CD8-positive, alpha-beta T cell (primary cell): ENCODE measurements at places on chromosomes 1 and 21.

- no peak for DNase-seq
These were observed 4.1 kb downstream of the KRTAP15-1 start for GRCh38 chr21:30444204-30444603.

GRCh38 chr1:22236166-22236565 is 93.3 kb upstream of the WNT4 start:
- DNase-seq, result no peak

- DNase-seq, result no peak
These were observed 61.2 kb downstream of the TCP10L start for GRCh38 chr21:32523988-32524719.

DNA sequence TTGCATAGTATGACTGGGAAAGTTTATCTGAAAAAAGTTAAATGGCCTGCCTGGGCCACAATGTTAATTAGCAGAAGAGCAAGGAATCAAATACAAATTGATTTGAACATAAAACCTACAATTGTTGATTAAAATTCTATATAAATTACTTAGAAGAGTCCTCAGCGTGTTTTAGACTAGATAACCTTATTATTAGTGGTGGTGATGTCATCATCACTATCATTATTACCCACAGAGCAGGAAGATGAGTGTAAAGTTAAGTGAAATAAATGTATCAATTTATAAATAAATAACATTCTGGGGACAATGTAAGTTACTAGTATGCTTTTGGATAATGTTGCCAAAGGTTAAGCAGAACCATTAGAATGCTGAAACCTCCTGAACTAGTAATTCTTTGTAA is 46.1 kb downstream of the RBM11 start:
- no peak for DNase-seq

DNA sequence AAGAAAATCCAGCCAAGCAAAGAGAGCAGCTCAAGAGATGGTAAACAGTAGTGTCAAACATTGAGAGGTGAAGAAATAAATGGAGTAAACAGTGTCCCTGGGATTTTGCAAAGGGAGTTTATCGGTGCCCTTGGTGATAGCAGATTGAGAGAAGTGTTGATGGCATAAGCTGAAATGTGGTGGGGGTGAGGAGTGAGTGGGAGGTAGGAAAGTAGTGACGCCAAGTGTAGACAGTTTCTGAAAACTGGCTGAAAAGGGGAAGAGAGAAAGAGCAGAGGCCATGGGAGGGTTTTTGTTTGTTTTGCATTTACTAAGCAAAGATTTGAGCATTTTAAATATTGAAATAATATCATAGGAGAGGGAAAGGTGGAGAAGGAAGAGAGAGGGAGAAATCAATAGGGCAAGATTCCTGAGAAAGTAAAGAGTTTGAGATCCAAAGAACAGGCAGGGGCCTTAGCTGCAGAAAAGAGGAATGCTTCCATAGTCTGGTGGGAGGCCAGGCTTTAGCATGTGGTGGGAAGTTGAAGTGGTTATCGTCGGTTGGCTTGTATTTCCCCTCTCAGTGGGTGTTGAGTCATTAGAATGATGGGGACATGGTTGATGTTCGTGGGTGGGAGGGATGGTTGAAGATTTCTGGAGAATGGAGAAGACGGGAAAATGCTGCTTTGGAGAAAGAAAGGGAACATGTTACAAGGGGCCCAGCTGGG is 26.8 kb upstream of the RASAL2 start:
- DNase-seq, result no peak

DNA sequence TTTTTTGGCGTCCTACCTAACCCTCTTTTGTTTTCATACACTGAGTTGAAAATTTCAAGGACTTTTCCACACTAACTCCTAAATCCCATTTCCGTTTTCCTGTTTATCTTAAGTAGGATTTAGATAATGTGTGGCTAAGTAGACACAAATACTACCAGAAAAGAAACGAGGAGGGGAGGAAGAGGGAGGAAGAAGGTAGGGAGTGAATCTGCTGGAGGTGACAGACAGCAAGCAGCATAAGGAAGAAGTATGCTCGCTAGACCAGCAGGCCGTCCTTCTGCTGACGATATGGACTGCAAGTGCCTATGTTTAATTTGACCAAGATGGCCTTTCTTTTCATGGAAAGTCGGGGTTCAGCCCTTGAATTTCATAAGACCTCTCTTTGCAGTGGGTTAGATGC is 256.9 kb upstream of the RAB4A start:
- no peak for DNase-seq

DNA sequence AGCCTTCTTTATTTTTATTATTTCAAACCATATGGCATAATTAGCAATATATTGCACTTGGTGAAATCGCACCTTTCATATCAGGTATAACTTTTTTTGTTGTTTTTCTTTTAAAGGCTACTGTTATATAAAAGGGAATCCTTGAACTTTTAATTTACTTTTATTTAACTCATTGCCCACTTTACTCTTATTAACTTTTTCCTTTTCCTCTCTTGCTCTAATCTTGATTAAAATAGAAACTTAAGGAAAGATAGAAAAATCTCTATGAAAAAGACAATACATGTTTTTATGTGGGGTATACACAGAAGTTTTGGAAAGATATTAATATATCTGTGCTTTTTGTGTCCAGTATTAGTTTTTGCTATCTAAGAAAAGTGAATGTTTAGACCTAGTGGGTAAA is 805.8 kb downstream of the USP25 start:
- DNase-seq, result no peak

GRCh38 chr1:221439747-221440501 is 302.0 kb downstream of the DUSP10 start:
- no peak for DNase-seq

GRCh38 chr1:248842781-248843331 is 4.8 kb downstream of the ZNF672 start:
- DNase-seq, result no peak

DNA sequence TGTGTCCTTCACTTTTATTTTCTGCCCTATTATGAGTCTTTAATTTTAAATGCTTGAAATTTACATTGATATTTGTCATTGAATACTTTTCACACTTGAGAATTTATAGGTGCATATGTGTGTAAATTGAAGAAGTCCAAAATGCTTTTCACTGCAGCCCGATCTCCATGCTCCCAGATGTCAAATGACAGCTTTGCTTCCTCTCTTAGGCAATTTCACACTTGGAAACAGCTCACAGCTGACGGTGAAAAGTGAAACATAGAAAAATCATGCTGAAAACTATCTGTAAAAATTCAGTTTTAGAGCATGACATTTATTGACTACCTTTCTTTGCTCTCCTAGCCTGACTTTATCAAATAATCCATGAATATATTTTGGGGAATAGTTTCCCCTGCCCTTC is 196.0 kb downstream of the RPS6KC1 start:
- DNase-seq, result no peak

DNA sequence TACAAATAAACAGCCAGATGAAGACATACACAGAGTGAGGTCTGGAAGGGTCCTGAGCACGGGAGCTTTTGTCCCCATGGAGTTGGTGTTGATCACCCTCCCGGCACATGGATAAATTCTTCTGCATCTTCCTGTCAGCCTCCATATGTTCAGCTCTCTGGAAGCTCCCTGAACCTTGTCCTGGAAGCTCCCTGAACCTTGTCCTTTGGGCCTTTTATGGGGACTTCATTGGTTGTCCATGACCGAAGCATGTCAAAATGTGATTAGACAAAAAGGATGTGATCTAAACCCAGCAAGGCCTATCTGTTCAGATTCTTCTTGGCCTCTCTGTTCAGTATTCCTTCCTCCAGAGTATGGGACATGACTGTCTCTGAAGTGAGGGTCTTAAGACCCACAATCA is 25.4 kb upstream of the RNF11 start:
- no peak for DNase-seq

DNA sequence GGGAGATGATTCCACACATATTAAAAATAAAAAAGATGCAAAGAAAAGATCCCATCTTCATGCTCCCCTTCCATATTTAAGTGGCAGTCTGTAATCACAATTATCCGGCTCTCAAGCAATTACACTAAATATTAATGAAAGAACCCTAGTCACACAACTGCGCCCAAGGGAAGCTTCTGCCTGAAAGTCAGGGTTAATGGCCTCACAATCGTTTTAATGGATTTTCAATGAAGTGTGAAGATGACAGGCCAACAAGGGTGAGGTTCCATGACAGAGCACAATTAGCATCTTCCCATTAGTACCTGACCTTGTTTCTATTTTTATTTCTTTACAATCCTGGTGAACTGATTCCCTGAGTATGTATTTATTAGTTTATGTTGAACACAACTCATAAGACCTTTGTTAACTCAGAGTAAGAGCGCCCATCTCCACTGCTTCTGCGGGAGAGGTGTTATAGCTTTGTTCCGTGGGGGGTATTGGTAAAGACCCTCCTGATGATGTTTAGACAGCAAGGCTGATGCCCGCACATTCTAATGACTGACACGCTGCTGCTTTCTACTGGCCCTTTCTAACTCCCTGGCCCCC is 80.9 kb downstream of the IER5 start:
- DNase-seq, result no peak

DNA sequence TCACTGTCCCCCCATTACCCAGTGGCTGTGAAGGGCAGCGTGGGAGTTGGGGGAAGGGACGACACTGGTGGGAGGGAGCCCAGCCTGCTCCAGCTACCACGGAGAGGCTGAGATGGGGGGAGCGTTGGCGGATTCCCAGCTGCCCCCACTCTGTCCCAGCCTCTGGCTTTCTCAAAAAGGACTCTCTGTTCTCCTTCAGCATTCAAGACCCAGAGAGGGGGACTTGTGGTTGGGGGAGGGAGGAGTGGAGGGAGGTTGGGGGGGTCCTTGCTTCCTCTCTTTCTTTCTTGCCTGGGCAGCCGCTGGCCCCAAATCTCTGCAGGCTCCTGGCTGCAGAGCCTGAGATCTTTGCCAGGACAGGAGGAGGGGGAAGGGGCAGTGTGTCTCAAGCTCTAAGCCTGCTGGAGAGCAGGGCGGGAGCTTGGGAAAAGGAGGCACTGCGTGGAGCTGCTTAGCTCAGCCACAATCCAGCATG is 2.2 kb downstream of the ATP1A2 start:
- DNase-seq, result no peak

GRCh38 chr1:173502104-173502503 is 25.0 kb downstream of the PRDX6 start:
- no peak for DNase-seq

DNA sequence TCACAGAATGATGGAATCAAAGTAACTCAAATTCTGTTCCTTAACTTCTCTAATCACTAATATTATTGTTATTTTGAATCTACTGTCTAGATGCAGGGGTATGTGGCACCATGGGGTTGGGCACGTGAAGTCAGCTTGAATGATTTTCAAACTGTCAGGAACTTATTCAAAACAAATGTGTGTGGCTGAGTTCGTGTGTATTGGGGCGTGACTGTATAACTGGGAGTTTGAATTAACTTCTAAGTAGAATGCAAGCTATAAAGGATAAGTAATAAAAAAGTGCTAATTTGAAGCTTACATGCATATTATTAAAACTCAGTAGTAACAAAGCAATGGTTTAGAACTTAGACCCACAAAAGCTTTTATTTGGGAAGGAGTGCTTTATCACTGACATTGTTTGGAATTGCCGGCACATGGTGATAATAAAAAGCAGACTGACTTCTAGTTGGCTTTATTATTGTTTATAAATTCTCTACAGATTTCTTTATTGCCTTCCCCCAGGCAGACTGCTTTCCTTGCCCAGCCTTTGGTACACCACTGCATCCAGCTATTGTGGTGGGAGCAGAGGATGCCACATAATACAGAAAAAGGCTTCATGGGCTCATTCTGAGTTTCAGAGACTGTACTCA is 84.3 kb downstream of the TENT5C start:
- no peak for DNase-seq

DNA sequence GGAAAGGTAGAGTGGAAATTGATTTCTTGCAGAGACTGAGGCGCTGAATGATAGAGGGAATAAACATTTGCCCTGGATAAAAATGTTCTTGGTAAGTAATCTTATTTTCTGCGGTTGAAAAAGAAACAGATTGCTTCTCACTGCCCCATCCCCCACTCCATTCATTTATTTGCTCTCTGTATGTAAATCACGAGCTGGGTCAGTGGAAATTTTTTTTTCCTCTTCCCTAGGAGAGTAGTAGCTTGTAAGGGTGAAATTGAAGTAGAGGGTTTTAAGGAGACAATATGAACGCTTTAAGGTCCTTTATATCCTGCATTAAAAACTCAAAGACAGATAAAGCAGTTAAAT is 1.4 kb upstream of the BRINP3 start:
- no peak for DNase-seq

- no peak for DNase-seq
These were observed 15.6 kb downstream of the SSU72 start for GRCh38 chr1:1559066-1559465.

- DNase-seq, result no peak
These were observed 53.4 kb upstream of the GOLT1A start for GRCh38 chr1:204267191-204267601.

- DNase-seq, result no peak
These were observed 27.4 kb downstream of the SLC5A9 start for GRCh38 chr1:48249868-48250267.

DNA sequence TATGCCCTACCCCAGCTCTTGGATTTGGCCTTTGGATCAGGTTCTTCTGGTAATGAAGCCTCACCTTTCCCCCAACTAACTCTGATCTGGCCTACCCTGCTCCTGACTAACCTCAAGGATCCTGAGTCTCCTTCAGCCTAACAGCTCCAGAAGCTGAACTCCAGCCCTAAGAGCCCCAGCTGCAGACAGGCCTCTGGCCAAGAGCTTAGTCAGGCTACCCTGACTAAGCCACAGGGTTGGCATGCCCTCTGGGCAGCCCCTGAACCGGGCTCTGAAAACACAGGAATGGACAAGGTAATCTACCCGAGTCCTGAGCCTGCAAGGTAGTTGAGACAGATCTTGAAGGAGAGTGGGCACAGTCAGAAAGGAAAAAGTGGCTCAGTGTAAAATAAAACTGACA is 29.4 kb downstream of the COA7 start:
- DNase-seq, result no peak

GRCh38 chr1:31617916-31618746 is 642 bp downstream of the HCRTR1 start:
- DNase-seq, result peak; percentile 19

GRCh38 chr1:158179301-158180041 is 1.2 kb upstream of the CD1D start:
- no peak for DNase-seq

DNA sequence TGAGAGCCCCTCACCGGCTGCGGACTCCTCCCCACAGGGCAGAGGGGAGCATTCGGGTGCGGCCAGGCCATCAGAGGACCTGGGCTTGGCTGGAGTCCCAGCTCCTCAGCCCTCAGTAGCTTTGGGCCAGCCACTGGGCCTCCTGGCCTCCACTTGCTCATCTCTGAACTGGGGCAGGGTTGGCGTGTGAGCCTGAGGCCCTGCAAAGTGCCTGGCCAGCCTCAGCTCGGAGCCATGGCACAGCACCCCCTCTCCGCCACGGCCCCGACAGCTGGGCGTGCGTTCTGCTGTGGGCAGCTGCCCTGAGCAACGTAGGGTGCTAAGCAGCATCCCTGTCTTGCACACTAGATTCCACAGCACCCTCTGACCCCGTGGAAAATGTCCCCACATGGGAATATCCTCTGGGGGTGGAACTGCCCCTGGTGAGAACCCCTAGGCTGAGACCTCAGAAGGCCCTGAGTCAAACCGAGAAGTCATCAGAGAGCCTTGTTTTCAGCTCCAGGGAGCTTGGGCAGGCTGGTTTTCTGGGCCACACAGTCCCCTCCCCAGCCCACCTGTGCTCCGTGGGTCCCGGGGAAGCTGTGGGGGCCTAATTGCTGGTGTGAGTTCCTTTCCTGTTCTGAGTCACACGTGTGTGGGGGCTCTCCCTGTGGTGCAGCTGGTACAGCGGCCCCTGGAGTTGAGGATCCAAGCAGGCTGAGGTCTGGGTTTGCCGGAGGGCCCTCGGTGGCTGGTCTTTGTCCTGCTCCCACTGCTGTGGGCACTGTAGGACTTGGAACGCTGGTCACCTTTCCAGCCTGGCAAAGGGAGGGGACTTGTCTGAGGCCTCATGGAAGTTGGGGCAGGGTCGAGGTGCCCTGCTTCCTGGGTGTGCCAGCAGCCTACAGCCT is 24.5 kb downstream of the TP73 start:
- DNase-seq, result no peak
